ENCODE measurements at places on chromosomes 7 and 10. TPM values are rescaled to one million over a fixed set of nuclear protein-coding genes. Genes with fewer than 3 reads are reported as not detected.

SFRP4 gene
- total RNA-seq, result not detected

DNA sequence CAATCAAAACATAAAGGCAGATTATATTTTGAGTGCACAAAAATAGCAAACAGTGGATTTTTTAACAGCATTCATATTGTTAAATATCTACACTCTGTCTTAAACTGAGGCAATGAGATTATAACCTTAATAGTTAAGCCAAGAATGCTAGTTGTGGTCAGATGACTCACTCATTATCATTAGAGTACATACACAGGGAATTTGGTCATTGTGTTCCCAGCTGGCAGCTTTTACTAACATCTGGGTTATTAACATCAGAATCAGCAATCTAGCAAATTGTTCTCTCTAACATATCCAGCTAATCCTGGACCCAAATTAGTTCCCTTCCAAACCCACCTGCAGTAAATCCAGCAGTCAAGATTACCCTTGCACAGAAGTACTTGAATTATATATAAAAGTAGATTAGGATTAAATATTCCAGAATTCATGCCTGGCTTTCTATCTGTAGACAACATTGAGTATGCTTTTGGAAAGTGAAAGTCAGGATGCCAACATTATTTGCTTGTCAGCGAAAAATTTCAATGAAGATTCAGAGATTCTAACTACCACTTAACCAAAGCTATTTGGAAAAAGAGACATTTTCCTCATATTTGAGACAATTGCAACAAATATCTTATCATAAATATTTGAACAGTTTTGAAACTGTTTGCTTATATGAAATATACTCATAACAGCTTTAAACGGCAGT lies 1035.6 kb upstream of the PHF14 start:
- H3K27ac ChIP-seq, result no peak overlapping the region
- H3K4me1 ChIP-seq, result peaks cover 19% of the 10 kb centered on the region
- H3K36me3 ChIP-seq, result no peaks in the 10 kb centered on the region

GRCh38 chr10:68047122-68047521 lies 28.0 kb downstream of the HERC4 start:
- H3K4me1 ChIP-seq, result no peaks in the 10 kb centered on the region
- DNase-seq, result no peak
- peaks cover 8% of the 10 kb centered on the region for H3K36me3 ChIP-seq
- H3K27ac ChIP-seq, result no peak overlapping the region

RBM20 gene
- total RNA-seq, result not detected

CFTR gene
- 267 TPM for total RNA-seq

NCF1 gene
- total RNA-seq, result not detected

- peak; percentile 77 for DNase-seq
- H3K4me3 ChIP-seq, result peak overlapping the region; percentile 14
- no peaks in the 10 kb centered on the region for H3K27me3 ChIP-seq
- peak overlapping the region; percentile 68 for H3K27ac ChIP-seq
- peaks cover 51% of the 10 kb centered on the region for H3K4me1 ChIP-seq
- peaks cover 11% of the 10 kb centered on the region for H3K36me3 ChIP-seq
These were observed 142.5 kb upstream of the TNS3 start for GRCh38 chr7:47724335-47724982.

DNA sequence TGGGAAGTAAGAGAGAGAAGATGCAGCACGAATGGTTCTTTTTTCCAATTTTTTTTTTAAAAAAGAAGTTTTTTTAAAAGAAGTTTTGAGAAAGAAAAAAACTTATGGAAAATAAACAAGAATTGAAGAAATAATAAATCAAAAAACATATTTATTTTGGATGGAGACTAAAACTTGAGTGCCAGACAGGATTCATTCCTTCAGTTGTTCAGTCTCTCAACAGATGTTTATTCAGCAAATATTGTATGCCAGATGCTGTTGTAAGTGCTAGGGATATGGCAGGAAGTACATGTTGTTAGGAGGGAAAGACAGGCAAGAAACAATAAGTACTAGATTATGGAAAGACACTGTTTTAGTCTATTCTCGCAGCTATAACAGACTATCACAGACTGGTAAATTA lies 750.7 kb upstream of the PHF14 start:
- no peaks in the 10 kb centered on the region for H3K27me3 ChIP-seq
- H3K4me3 ChIP-seq, result no peak overlapping the region
- no peaks in the 10 kb centered on the region for H3K4me1 ChIP-seq

- no peaks in the 10 kb centered on the region for H3K27me3 ChIP-seq
- H3K36me3 ChIP-seq, result no peaks in the 10 kb centered on the region
- H3K27ac ChIP-seq, result no peak overlapping the region
- DNase-seq, result no peak
- H3K4me3 ChIP-seq, result no peak overlapping the region
These were observed 203.5 kb downstream of the HIBADH start for GRCh38 chr7:27459021-27459730.

DNA sequence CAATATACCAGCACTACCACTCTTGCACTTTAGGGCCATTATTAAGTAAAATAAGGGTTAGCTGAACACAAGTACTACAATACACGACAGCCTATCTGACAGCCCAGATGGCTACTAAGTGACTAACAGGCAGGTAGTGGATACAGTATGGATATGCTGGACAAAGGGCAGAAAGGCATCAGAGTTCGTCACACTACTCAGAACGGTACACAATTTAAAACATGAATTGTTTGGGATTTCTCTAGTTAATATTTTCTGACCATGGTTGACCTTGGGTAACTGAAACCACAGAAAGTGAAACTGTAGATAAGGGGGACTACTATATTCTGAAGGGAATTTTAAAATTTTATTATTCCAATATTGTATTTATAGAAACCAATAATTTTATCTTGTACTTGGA lies 101.3 kb upstream of the SKAP2 start:
- H3K4me3 ChIP-seq, result no peak overlapping the region
- H3K27me3 ChIP-seq, result no peaks in the 10 kb centered on the region
- no peaks in the 10 kb centered on the region for H3K4me1 ChIP-seq
- no peaks in the 10 kb centered on the region for H3K36me3 ChIP-seq
- H3K27ac ChIP-seq, result no peak overlapping the region

HOXA10 gene
- 11.8 TPM for total RNA-seq

GRCh38 chr10:108788891-108789290 lies 1134.4 kb downstream of the XPNPEP1 start:
- no peaks in the 10 kb centered on the region for H3K4me1 ChIP-seq
- no peaks in the 10 kb centered on the region for H3K27me3 ChIP-seq
- no peak overlapping the region for H3K27ac ChIP-seq
